Activated T-cell treated with anti-CD3 and anti-CD28 coated beads, Interleukin-2, amount 50 U/mL, for 72 hours (primary cell): ENCODE measurements at places on chromosomes 4 and X. TPM values are rescaled to one million over a fixed set of nuclear protein-coding genes. Genes with fewer than 3 reads are reported as not detected.

Gene ZNF732
- total RNA-seq, result not detected

Gene GPC4
- not detected for total RNA-seq

Gene XPNPEP2
- 0.42 TPM for total RNA-seq

Gene KLHL4
- not detected for total RNA-seq

Gene AMTN
- not detected for total RNA-seq

Gene NHSL2
- total RNA-seq, result 0.69 TPM

Gene ASMT
- 0.21 TPM for total RNA-seq

Gene TBC1D25
- 20.4 TPM for total RNA-seq

Gene TMEM165
- total RNA-seq, result 65.9 TPM

Gene NSG1
- total RNA-seq, result 1.0 TPM

Gene TSPAN6
- total RNA-seq, result not detected

Gene PRDM8
- 3.3 TPM for total RNA-seq

Gene PLAC8
- 48.0 TPM for total RNA-seq

GRCh38 chr4:123046096-123046495 is 123.7 kb upstream of the NUDT6 start:
- no peaks in the 10 kb centered on the region for H3K4me1 ChIP-seq
- no peak overlapping the region for H3K4me3 ChIP-seq
- DNase-seq, result no peak
- peaks cover 32% of the 10 kb centered on the region for H3K36me3 ChIP-seq

DNA sequence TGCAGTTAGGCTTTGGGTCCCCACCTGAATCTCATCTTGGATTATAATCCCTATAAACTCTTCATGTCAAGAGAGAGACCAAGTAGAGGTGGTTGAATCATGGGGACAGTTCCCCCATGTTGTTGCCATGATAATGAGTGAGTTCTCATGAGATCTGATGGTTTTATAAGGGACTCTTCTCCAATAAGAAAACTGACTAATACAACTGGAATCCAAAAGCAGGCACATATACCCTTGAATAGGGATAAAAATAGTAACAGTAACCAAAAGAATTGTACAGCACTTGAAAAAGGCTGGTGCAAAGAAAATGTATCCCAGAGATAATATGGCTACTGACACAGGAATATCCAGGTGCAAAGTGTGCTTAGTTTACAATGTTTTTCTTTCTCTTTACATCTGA is 351.5 kb upstream of the MAD2L1 start:
- no peak overlapping the region for H3K27ac ChIP-seq
- DNase-seq, result no peak
- H3K4me1 ChIP-seq, result no peaks in the 10 kb centered on the region
- no peaks in the 10 kb centered on the region for H3K36me3 ChIP-seq

- no peak overlapping the region for H3K4me3 ChIP-seq
- no peak overlapping the region for H3K27ac ChIP-seq
- no peaks in the 10 kb centered on the region for H3K4me1 ChIP-seq
- H3K27me3 ChIP-seq, result peaks cover 22% of the 10 kb centered on the region
Measured at GRCh38 chrX:38484607-38485498, 76.5 kb upstream of the TSPAN7 start.

DNA sequence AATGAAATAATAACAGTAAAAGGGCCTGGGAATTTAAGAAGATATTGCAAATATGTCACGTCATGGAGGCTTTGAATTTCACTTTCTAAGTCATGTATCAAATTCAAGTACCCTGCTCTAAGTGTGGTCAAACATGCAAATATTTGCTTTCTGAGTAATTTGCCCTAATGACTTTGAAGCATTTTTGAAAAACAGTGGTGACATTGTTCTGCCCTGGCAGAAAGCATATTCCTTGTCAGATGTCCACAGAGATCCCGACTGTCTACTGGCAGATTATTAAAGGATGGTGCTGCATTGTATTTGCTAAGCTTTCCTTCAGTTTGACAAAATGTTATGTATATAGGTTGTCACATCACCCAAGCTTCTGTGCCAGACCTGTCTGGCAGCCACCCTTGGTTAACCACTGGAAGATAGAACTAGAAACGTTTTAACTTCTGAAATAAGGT is 92.5 kb downstream of the ANK2 start:
- H3K4me1 ChIP-seq, result no peaks in the 10 kb centered on the region
- H3K4me3 ChIP-seq, result no peak overlapping the region
- H3K27ac ChIP-seq, result no peak overlapping the region
- no peaks in the 10 kb centered on the region for H3K27me3 ChIP-seq

- no peak overlapping the region for H3K4me3 ChIP-seq
- no peak overlapping the region for H3K27ac ChIP-seq
- H3K4me1 ChIP-seq, result no peaks in the 10 kb centered on the region
- H3K36me3 ChIP-seq, result peaks cover 2% of the 10 kb centered on the region
- no peak for DNase-seq
Measured at GRCh38 chr4:75432683-75433082, 81.5 kb downstream of the RCHY1 start.

- no peaks in the 10 kb centered on the region for H3K27me3 ChIP-seq
- no peak overlapping the region for H3K27ac ChIP-seq
- H3K36me3 ChIP-seq, result no peaks in the 10 kb centered on the region
- no peak for DNase-seq
- H3K4me3 ChIP-seq, result no peak overlapping the region
- no peaks in the 10 kb centered on the region for H3K4me1 ChIP-seq
Measured at GRCh38 chr4:167084321-167084720, 150.0 kb downstream of the SPOCK3 start.

DNA sequence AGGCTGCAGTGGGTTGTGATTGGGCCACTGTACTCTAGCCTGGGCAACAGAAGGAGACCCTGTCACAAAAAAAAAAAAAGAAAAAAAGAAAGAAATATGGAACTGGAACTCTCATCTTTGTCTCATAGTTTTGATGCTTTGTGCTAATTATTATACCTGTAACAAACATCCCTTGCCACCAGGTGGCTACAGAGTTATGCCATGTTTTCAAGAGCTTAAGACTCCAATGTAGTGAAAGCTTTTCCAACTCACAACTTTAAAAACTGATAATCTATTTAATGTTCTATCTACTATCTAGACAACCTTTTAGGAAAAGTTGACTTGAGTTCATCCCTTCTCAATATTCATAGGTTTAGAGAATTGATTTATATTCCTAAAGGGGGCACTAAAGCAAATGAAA is 42.4 kb downstream of the HTR2C start:
- H3K27ac ChIP-seq, result no peak overlapping the region
- no peaks in the 10 kb centered on the region for H3K36me3 ChIP-seq
- H3K4me3 ChIP-seq, result no peak overlapping the region
- DNase-seq, result no peak
- H3K4me1 ChIP-seq, result no peaks in the 10 kb centered on the region

- peaks cover 13% of the 10 kb centered on the region for H3K4me1 ChIP-seq
- no peak overlapping the region for H3K4me3 ChIP-seq
- no peak overlapping the region for H3K27ac ChIP-seq
- no peaks in the 10 kb centered on the region for H3K36me3 ChIP-seq
- H3K27me3 ChIP-seq, result no peaks in the 10 kb centered on the region
Measured at GRCh38 chr4:123613586-123614344, 217.2 kb downstream of the SPRY1 start.

DNA sequence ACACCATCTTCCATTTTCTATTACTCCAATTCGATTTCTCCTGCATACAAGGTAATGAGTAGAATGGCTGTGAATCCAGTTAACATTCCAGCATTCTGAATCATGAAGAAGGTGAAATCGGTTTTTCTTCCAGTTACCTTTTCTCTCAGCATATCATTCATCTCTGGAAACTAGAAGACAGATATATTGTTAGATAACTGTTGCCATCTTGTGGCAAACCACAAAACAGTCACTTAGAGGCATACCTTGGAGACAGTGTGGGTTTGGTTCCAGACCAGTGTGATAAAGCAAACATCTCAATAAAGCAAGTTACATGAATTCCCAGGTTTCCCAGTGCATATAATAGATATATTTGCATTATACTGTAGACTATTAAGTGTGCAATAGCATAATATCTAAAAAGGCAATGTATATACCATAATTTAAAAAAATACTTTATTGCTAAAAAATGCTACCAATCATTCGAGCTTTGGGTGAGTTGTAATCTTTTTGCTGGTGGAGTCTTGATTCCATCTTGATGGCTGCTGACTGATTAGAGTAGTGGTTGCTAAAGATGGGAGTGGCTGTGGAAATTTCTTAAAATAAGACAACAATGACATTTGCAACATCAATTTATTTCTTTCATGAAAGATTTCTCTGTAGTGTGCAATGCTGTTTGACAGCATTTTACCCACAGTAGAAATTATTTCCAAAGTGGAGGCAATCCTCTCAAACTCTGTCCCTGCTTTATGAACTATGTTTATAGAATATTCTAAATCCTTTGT is 82.1 kb downstream of the SLC39A8 start:
- peaks cover 16% of the 10 kb centered on the region for H3K36me3 ChIP-seq
- H3K4me1 ChIP-seq, result peaks cover 16% of the 10 kb centered on the region

DNA sequence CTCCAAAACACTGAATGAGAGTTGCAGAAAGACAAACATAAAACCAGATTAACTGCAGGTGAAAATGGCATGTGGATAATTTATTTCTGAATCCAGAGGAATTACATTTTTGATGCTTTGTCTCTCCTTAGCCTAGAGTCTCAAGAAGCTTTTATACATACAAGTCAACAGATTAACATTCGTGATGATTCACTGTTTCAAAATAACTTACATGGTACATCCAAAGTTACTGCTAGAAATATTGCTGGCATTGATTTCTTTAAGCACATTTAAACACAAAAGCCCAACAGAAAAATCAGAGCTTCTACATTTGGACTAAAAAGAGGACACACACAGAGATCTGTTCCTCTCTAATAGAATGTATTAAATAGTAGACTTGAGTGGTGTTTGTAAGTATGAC is 105.6 kb downstream of the AMELX start:
- H3K4me1 ChIP-seq, result no peaks in the 10 kb centered on the region
- no peak for DNase-seq
- no peak overlapping the region for H3K27ac ChIP-seq
- H3K36me3 ChIP-seq, result no peaks in the 10 kb centered on the region

- no peak overlapping the region for H3K4me3 ChIP-seq
- DNase-seq, result no peak
- peaks cover 13% of the 10 kb centered on the region for H3K27me3 ChIP-seq
- no peaks in the 10 kb centered on the region for H3K4me1 ChIP-seq
Measured at GRCh38 chrX:125398959-125399440, 79.3 kb downstream of the TEX13C start.

GRCh38 chr4:184357772-184358171 is 116.6 kb downstream of the IRF2 start:
- H3K27me3 ChIP-seq, result no peaks in the 10 kb centered on the region
- H3K4me3 ChIP-seq, result no peak overlapping the region
- H3K27ac ChIP-seq, result no peak overlapping the region
- DNase-seq, result no peak
- peaks cover 30% of the 10 kb centered on the region for H3K4me1 ChIP-seq

DNA sequence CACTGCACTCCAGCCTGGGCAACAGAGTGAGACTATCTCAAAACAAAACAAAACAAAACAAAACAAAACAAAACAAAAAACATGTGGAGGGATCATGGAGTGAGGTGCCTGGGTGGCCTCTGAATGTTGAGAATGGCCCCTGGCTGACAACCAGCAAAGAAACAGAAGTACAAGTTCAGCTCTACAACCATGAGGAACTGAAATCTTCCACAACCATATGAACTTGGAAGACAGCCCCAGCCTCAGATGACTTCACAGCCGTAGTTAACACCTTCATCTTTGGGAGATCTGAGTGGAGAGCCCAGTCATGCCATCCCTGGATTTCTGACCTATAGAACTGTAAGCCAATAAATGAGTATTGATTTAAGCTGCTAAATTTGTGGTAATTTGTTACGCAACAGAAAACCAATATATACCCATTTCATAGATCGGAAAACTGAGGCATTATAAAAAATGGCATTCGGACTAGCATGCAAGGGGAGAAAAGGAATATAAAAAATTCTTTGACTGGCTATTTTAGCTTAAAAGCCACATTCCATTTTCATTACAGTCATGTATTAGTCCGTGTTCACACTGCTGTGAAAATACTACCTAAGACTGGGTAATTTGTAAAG is 138.7 kb upstream of the RAPGEF2 start:
- peaks cover 14% of the 10 kb centered on the region for H3K27me3 ChIP-seq
- H3K36me3 ChIP-seq, result no peaks in the 10 kb centered on the region
- DNase-seq, result no peak
- no peak overlapping the region for H3K4me3 ChIP-seq

- H3K27ac ChIP-seq, result no peak overlapping the region
- no peak for DNase-seq
- no peaks in the 10 kb centered on the region for H3K36me3 ChIP-seq
- no peaks in the 10 kb centered on the region for H3K4me1 ChIP-seq
- no peak overlapping the region for H3K4me3 ChIP-seq
Measured at GRCh38 chr4:182179105-182179504, 64.1 kb upstream of the TENM3 start.

- H3K27me3 ChIP-seq, result no peaks in the 10 kb centered on the region
- no peaks in the 10 kb centered on the region for H3K36me3 ChIP-seq
- H3K4me1 ChIP-seq, result no peaks in the 10 kb centered on the region
- H3K4me3 ChIP-seq, result no peak overlapping the region
- no peak overlapping the region for H3K27ac ChIP-seq
- no peak for DNase-seq
Measured at GRCh38 chr4:83759611-83760010, 223.7 kb downstream of the GPAT3 start.

- H3K4me3 ChIP-seq, result no peak overlapping the region
- H3K27ac ChIP-seq, result no peak overlapping the region
- H3K36me3 ChIP-seq, result peaks cover 10% of the 10 kb centered on the region
- H3K27me3 ChIP-seq, result peaks cover 11% of the 10 kb centered on the region
Measured at GRCh38 chrX:150644422-150644821, 48.8 kb upstream of the MTMR1 start.

GRCh38 chr4:15451181-15451865 is 18.4 kb upstream of the CC2D2A start:
- H3K36me3 ChIP-seq, result no peaks in the 10 kb centered on the region
- no peak for DNase-seq
- no peak overlapping the region for H3K4me3 ChIP-seq
- H3K27ac ChIP-seq, result no peak overlapping the region

GRCh38 chrX:116462822-116463221 is at the start of gene CT83:
Gene CT83 (minus strand): TSS chrX:116462976. CDS start chrX:116462856, 120 bp downstream.
- no peaks in the 10 kb centered on the region for H3K36me3 ChIP-seq
- no peak for DNase-seq
- H3K27me3 ChIP-seq, result peaks cover 16% of the 10 kb centered on the region
- no peaks in the 10 kb centered on the region for H3K4me1 ChIP-seq
- H3K4me3 ChIP-seq, result no peak within 1 kb of the TSS

DNA sequence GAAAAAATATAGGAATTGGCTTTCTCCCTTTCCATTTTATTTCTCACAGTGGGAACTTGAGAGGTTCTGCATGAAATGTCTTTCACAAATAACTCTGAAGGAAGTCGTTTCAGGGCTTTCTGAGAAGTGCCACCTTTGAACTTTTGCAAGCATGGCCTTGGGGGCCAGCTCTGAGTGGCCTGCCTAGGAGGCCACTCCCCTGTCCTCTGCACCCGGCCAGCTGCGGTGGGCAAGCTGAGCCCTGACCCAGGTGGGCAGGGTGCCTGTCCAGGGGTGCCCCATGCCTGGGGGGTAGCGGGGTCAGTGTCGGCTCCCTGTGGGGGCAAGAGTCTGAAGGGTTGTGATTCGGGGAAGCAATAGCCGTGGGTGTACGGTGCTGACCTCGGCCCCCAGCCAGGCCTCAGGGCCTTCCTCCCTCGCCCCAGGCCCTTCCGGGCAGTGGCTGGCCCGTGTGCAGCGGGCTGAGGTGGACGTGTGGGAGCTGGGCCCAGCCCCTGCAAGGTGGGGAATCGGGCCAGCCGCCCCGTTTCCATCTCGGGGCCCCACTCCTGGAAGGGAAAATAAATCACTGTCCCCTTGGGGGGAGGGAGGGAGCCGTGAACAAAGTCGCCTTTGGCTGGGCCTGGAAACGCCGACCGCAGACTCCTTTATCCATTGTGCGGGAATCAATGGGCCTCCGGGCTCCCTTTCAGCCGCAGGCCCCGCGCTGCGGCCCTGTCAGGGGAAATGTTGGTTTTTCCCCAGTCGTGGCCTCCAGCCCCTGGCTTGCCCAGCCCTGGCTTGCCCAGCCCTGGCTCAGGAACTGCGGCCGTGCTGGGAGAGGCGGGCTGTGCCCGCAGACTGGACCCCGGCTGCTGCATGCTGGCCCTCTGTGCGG is 3.1 kb downstream of the FGFRL1 start:
- no peak overlapping the region for H3K4me3 ChIP-seq
- H3K4me1 ChIP-seq, result peaks cover 6% of the 10 kb centered on the region
- DNase-seq, result no peak
